ENCODE measurements at places on chromosomes 16 and 17. TPM values are rescaled to one million over a fixed set of nuclear protein-coding genes. Genes with fewer than 3 reads are reported as not detected.

CACNB1 gene
- total RNA-seq, result 4.5 TPM

CCL3 gene
- total RNA-seq, result 1,287 TPM

SLC52A1 gene
- not detected for total RNA-seq

TBC1D3H gene
- not detected for total RNA-seq

FZD2 gene
- total RNA-seq, result 0.84 TPM

STAT5A gene
- total RNA-seq, result 117 TPM

TMEM100 gene
- total RNA-seq, result not detected
